Activated CD4-positive, CD25-positive, alpha-beta regulatory T cell treated with anti-CD3 and anti-CD28 coated beads, Interleukin-2, amount 50 U/mL, for 16 hours (primary cell): ENCODE measurements at places on chromosomes 13 and 19.

- DNase-seq, result no peak
These were observed 113.8 kb downstream of the SLITRK6 start for GRCh38 chr13:85685436-85685835.

DNA sequence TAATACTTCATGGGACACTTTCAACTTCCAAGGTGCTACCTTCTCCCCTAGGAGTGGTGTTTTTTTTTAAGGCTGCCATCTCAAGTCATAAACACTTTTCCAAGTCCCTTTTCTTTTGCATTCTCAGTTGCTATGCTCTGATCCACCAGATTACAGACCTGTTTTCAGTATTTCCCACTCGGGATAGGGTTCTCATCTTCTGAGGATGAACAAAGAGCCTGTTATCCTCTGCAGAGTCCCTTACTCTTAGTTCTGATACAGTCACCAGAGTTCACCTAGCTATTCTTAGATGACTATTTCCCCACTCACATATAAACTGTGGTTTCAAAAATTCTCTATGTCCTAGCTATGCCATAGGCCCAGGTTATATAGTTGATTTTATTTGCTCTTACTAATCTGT is 15.9 kb downstream of the ZDHHC20 start:
- no peak for DNase-seq

DNA sequence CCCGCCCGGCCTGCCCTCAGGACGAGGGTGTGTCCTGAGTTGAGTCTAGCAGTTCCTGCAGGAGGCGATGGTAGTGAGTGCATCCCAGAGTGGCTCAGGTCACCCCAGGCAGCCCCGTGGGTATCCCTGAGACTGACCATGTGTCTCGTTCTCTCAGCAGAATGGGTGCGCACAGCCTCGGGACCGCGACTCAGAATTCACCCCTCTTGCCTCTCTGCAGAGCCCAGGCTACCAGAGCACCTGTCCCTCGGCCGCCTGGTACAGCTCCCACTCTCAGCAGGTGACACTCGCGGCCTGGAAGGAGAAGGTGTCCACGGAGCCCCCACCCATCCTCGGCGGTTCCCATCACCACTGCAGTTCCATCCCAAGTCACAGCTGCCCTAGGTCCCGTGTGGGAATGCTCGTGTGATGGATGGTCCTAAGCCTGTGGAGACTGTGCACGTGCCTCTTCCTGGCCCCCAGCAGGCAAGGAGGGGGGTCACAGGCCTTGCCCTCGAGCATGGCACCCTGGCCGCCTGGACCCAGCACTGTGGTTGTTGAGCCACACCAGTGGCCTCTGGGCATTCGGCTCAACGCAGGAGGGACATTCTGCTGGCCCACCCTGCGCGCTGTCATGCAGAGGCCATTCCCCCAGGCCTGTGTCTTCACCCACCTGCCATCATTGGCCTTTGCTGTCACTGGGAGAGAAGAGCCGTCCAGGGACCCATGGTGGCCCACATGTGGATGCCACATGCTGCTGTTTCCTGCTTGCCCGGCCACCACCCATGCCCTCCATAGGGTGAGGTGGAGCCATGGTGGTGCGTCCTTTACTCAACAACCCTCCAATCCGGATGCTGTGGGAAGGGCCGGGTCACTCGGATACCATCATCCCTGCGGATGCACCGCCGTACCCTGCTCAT is 87.1 kb upstream of the MCF2L start:
- DNase-seq, result no peak

DNA sequence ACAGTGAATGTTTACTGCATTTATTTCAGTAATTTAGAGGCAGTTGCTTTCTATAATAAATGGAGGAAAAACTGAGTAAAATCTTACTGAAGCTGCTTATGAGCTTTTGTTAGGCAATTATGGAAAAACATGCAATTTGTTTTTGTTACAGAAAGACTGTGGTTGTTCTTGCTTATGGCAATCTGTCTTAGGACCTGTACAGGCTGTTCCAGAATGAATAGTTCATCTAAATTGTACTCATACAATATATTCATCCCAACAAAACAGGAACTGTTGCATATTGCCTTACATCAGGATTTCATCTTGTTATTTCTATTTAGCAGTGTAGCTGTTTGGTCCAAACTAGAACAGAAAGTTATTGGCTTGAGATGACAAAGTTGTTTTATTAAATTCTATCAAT is 199.2 kb downstream of the NALCN start:
- no peak for DNase-seq

DNA sequence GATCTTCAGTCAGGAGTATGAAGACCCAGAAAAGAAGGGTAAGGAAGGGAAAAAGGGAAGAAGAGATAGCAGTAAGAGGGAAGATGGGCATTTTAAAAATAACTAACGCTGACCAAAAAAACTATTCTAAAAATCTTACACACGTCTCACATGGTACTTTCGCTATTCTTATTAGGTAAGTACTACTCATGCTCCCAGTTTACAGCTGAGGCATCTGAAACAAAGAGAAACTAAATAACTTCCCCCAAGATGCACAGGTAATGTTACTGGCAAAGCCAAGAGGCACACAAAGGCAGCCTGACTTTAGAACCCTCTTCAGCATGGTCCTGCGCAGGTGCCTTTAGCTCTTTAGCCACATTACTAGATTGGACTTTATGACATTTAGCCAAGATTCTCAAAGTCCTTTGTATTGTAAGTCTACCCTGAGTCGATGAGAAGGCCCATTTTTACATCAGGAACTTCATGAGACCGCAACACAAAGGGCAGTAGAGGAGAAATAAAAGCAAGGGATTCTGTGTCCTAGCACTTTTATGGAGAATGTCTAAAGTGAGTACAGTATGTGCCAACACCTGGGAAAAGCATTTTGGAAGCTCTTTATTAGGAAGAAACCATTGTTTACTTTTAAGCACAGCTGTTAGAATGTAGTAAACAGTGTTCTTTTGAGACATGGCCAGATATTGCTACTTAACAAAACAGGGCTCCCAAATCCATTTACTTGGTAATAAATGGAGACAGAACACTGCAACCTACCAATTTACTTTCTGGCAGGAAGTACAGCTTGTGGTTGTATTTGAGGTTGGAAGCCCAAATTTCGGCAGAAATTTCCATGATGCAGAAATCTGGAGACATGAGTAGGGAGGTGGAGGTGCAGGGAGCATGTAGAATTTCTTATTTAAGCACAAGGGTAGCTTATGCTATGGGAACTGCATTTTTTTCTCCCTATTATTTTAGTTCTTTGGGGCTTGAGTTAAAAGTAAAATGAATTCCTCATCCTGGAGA is 250.7 kb downstream of the KCTD12 start:
- DNase-seq, result no peak
